ENCODE measurements at places on chromosomes 3 and 15. TPM values are rescaled to one million over a fixed set of nuclear protein-coding genes. Genes with fewer than 3 reads are reported as not detected.

The ANKUB1 gene
- total RNA-seq: not detected

The AGBL1 gene
- not detected for total RNA-seq

The COL6A6 gene
- 0.44 TPM for total RNA-seq

The LRTM1 gene
- not detected for total RNA-seq

The RNU5B-1 gene
- total RNA-seq: not detected

The PLCH1 gene
- under 0.01 TPM for total RNA-seq

The SNAPC5 gene
- total RNA-seq: 20.7 TPM

The CRTAP gene
- 234 TPM for total RNA-seq

The SAXO2 gene
- total RNA-seq: 5.2 TPM

The ST3GAL6 gene
- total RNA-seq: 41.2 TPM

The LRRC3B gene
- total RNA-seq: not detected

The DTX3L gene
- 22.5 TPM for total RNA-seq

The ANKRD34C gene
- total RNA-seq: not detected

The SLC22A14 gene
- total RNA-seq: not detected

The ZBTB47 gene
- 27.2 TPM for total RNA-seq

The ZXDC gene
- total RNA-seq: 25.0 TPM

The MAP2K1 gene
- total RNA-seq: 68.9 TPM

The RASGRP1 gene
- total RNA-seq: 2.9 TPM
